ENCODE measurements at places on chromosomes 11 and 22. TPM values are rescaled to one million over a fixed set of nuclear protein-coding genes. Genes with fewer than 3 reads are reported as not detected.

The CD248 gene
- total RNA-seq: not detected

The SPDYC gene
- not detected for total RNA-seq

DNA sequence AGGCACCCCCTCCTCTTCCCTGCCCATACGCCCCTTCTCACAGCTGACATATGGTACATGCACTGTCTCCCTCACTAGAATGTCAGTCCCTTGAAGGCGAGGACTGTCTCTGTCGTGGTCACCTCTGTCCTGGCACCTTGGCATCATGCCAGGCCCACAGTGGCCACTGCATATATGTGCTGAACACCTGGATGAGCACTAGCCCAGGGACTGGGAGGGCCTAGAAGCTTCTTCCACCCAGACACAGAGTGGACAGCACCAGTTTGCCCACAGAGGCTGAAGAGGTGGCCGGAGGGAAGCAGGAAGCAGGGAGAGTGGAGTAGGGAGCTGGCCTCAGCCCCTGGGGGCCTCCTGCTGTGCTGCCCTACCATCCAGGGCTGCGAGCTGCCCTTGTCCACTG, 28.6 kb downstream of the VPS37C start:
- H3K36me3 ChIP-seq: peaks cover 12% of the 10 kb centered on the region
- H3K4me3 ChIP-seq: no peak overlapping the region
- no peak overlapping the region for H3K27ac ChIP-seq
- H3K4me1 ChIP-seq: peaks cover 18% of the 10 kb centered on the region
- no peak for DNase-seq

DNA sequence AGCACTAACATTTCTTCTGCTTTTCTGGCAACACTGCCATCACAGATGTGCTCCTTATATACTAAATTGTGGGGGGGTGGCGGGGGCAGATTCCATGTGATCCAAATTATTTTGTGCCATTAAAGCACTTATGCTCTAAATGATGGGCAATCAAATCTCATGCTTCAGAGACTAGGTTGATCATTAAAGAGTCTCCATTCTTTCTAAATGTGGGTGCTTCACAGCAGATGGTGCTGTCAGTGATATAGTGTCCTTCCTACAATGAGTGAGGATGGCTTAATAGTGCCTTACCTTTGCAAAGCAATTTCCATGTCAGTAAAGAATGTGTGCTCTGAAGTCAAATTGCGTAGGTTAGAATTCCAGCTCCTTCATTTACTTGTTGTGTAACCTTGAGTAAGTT, 589.8 kb downstream of the ETS1 start:
- peaks cover 17% of the 10 kb centered on the region for H3K27me3 ChIP-seq
- H3K4me3 ChIP-seq: no peak overlapping the region
- no peak overlapping the region for H3K27ac ChIP-seq
- H3K36me3 ChIP-seq: no peaks in the 10 kb centered on the region
- no peaks in the 10 kb centered on the region for H3K4me1 ChIP-seq
- DNase-seq: no peak

GRCh38 chr22:17460895-17461294, 91.6 kb downstream of the CECR2 start:
- no peak overlapping the region for H3K4me3 ChIP-seq
- no peaks in the 10 kb centered on the region for H3K36me3 ChIP-seq
- H3K27me3 ChIP-seq: peaks cover 6% of the 10 kb centered on the region

DNA sequence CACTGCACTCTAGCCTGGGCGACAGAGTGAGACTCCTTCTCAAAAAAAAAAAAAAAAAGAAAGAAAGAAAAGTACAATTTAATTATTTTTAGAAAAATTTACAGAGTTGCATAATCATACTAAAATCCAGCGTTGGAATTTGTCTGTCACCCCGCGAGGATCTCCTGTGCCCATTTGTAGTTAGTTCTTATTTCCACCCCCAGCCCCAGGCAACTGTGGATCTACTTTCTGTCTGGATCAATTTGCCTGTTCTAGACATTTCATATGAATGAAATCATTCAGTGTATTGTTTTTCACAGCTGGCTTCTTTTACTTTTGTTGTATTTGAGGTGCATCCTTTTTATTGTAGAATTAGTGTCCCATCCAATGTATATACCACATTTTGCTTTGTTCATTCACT, 102.6 kb upstream of the RASSF10 start:
- H3K36me3 ChIP-seq: no peaks in the 10 kb centered on the region
- no peak overlapping the region for H3K27ac ChIP-seq
- H3K4me3 ChIP-seq: no peak overlapping the region
- no peaks in the 10 kb centered on the region for H3K4me1 ChIP-seq

- no peak for DNase-seq
- H3K4me1 ChIP-seq: no peaks in the 10 kb centered on the region
- H3K4me3 ChIP-seq: no peak overlapping the region
- peaks cover 4% of the 10 kb centered on the region for H3K27me3 ChIP-seq
- no peak overlapping the region for H3K27ac ChIP-seq
Observed at GRCh38 chr11:126548581-126549550, 193.4 kb downstream of the ST3GAL4 start.

DNA sequence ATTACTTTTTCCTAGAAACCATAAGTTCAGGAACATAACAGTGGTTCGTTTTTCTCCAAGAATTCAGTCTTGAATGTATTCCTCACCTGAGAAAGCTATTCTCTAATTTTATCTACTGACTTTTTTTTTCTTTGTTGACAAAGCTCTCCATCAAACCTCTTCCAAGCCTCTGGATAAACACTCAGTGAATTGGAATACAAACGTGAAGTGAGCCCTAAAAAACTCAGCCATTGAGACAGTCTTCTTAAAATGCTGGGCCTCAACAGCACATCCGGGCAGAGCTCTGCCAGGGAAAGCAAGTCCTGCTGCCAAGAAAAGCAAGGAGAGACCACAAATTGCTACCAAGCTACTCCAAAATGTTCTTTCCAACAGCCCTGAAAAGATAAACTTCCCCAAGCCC, 7.7 kb upstream of the SLC1A2 start:
- no peak overlapping the region for H3K4me3 ChIP-seq
- no peak overlapping the region for H3K27ac ChIP-seq
- H3K4me1 ChIP-seq: no peaks in the 10 kb centered on the region
- H3K36me3 ChIP-seq: no peaks in the 10 kb centered on the region

GRCh38 chr22:46054091-46055073, 77.4 kb upstream of the WNT7B start:
- H3K4me1 ChIP-seq: peaks cover 34% of the 10 kb centered on the region
- H3K4me3 ChIP-seq: peak overlapping the region; percentile 84
- peak overlapping the region; percentile 95 for H3K27ac ChIP-seq
- peak; percentile 41 for DNase-seq

DNA sequence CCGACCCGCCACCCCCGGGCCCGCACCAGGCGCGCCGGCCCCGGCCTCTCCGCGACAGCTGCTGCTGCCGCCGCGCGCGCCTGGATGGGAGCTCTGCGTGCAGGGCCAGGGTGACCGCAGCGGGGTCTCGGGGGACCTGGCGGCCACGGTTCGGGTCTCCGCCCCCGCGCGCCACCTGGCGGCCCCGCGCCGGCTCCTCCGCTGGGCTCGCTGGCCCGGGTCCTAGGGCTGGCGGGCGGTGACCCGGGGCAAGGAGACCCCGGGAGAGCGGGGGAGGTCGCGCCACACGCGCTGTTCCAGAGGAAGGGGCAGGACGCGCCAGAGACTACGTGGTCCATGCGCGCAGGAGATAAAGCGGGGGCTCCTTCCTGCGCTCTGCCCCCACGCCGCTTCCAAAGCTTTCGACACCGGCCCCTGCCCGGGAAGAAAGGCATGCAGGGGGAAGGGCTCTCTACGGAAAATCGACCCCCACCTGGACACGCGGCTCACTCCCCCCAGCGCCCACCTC, 562 bp downstream of the SHANK2 start:
- DNase-seq: no peak
- no peaks in the 10 kb centered on the region for H3K36me3 ChIP-seq
- no peaks in the 10 kb centered on the region for H3K4me1 ChIP-seq
- H3K27ac ChIP-seq: no peak overlapping the region
- no peak overlapping the region for H3K4me3 ChIP-seq

GRCh38 chr11:110312670-110313069, 16.3 kb upstream of the RDX start:
- no peak overlapping the region for H3K27ac ChIP-seq
- no peaks in the 10 kb centered on the region for H3K27me3 ChIP-seq
- H3K4me3 ChIP-seq: no peak overlapping the region
- DNase-seq: no peak

- peak overlapping the region; percentile 71 for H3K4me3 ChIP-seq
- H3K27me3 ChIP-seq: no peaks in the 10 kb centered on the region
- H3K4me1 ChIP-seq: peaks cover 62% of the 10 kb centered on the region
- peak; percentile 78 for DNase-seq
- H3K36me3 ChIP-seq: peaks cover 89% of the 10 kb centered on the region
- H3K27ac ChIP-seq: peak overlapping the region; percentile 97
Observed at GRCh38 chr11:44596525-44597276, 31.2 kb downstream of the CD82 start.

DNA sequence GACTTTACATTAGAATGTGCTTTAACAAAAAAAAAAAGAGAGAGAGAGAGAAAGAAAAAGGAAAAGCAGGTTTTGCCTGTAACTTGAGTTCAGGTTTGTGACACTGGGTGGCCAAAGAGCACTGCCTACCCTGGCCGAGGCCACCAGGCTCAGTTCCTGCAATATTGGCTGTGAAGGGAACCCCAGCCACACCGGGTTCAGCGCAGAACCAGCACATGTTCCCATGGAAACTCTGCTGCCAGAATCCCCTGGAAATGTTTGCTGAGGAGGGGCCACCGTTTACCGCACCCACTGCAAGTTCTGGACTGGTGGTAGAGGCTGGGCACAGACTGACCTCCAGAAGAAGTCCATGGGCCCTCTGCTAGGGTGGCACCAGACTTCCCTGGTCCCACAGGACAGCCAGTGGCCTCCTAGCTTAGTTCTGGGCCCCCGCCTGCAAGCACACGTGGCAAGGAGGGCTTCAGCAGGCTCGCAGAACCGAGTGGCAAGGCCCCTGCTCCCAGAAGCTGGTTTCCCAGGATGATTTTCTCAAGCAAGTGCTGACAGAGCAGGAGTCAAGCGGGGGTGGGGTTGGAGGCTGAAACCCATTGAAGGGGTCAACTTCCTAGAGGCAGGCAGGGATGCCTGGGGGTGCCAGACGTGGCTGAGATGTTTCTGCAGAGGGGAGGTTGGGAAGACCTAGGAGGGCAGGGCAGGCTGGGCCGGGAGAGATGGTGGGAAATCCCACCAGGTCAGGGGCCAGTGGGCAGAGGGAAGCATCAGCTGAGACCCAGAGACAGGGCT, 51.2 kb downstream of the NFAM1 start:
- DNase-seq: no peak
- peaks cover 2% of the 10 kb centered on the region for H3K27me3 ChIP-seq
- H3K36me3 ChIP-seq: no peaks in the 10 kb centered on the region

- no peaks in the 10 kb centered on the region for H3K4me1 ChIP-seq
- H3K4me3 ChIP-seq: no peak overlapping the region
- H3K27me3 ChIP-seq: no peaks in the 10 kb centered on the region
- no peak overlapping the region for H3K27ac ChIP-seq
- no peak for DNase-seq
- H3K36me3 ChIP-seq: no peaks in the 10 kb centered on the region
Observed at GRCh38 chr11:30960387-30960992, 374.3 kb upstream of the MPPED2 start.

- peak overlapping the region; percentile 95 for H3K4me3 ChIP-seq
- peaks cover 32% of the 10 kb centered on the region for H3K4me1 ChIP-seq
- no peaks in the 10 kb centered on the region for H3K36me3 ChIP-seq
- no peaks in the 10 kb centered on the region for H3K27me3 ChIP-seq
Observed at GRCh38 chr11:8963569-8964323, 496 bp downstream of the TMEM9B start.

DNA sequence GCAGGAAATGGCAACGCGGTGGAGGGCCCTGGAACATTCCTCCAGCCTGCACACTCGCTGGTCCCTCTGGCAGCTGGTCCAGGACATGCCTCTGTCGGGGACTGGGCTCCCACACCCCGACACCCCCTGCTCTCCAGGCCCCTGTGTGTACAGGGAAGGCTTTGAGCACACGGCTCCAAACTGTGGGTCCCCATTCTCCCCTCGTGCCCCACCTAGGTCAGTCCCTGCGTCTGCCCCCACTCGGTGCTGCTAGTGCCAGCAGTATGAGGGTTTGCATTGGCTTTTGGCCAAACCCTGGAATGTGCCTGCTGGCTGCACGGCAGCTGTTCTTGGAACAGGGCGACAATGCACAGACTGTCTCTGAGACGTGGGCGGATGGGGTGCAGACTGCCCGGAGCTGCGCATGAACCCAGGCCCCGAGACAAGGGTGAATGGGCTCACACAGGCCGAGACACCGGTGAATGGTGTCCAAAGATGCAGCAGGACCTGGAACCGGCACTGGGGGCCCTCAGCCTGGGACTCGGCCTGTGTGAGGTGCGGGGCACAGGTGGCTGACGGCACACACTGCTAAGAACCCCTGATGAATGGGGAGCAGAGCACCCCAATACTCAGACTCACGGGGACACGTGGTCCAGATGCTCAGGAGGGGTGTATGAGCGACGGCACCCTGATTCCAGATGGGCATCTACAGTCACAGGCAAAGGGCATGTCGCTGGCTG, 7.5 kb upstream of the SYT8 start:
- no peak for DNase-seq

- H3K27me3 ChIP-seq: no peaks in the 10 kb centered on the region
- no peak for DNase-seq
- H3K36me3 ChIP-seq: no peaks in the 10 kb centered on the region
- peaks cover 33% of the 10 kb centered on the region for H3K4me1 ChIP-seq
- H3K4me3 ChIP-seq: no peak overlapping the region
- H3K27ac ChIP-seq: no peak overlapping the region
Observed at GRCh38 chr11:14902650-14903350, 10.8 kb upstream of the CYP2R1 start.

GRCh38 chr11:129951201-129951865, 51.3 kb downstream of the PRDM10 start:
- peaks cover 26% of the 10 kb centered on the region for H3K4me1 ChIP-seq
- peak overlapping the region; percentile 6 for H3K27ac ChIP-seq
- no peak overlapping the region for H3K4me3 ChIP-seq
- peaks cover 32% of the 10 kb centered on the region for H3K36me3 ChIP-seq
- no peaks in the 10 kb centered on the region for H3K27me3 ChIP-seq

GRCh38 chr11:85831050-85831449, 20.1 kb upstream of the SYTL2 start:
- no peaks in the 10 kb centered on the region for H3K27me3 ChIP-seq
- H3K4me3 ChIP-seq: no peak overlapping the region

GRCh38 chr11:70624598-70624993, 226.3 kb downstream of the CTTN start:
- H3K4me3 ChIP-seq: no peak overlapping the region
- no peak overlapping the region for H3K27ac ChIP-seq
- DNase-seq: no peak
- H3K36me3 ChIP-seq: no peaks in the 10 kb centered on the region
- H3K4me1 ChIP-seq: no peaks in the 10 kb centered on the region

All from activated T-helper 2 cell treated with anti-CD3 and anti-CD28 coated beads, Interferon-gamma antibody, Interleukin-2, Interleukin-4, amounts not matched to agents 10 μg/mL and 5 μg/mL and 100 μg/mL, durations not matched to agents 14 hours and 24 hours and 36 hours (primary cell).